ENCODE measurements at places on chromosomes 6 and 20. TPM values are rescaled to one million over a fixed set of nuclear protein-coding genes. Genes with fewer than 3 reads are reported as not detected.

- DNase-seq, result no peak
These were observed 83.7 kb downstream of the FYN start for GRCh38 chr6:111789598-111789997.

- peak; percentile 56 for DNase-seq
These were observed 3.3 kb upstream of the ULBP3 start for GRCh38 chr6:150072201-150072600.

The C6orf118 gene
- total RNA-seq, result not detected

The RHAG gene
- not detected for total RNA-seq

The ISM1 gene
- 2.2 TPM for total RNA-seq

The C2 gene
- total RNA-seq, result 16.0 TPM
